Stimulated activated CD4-positive, alpha-beta T cell treated with anti-CD3 and anti-CD28 coated beads, Interleukin-4, amount 100 ng/mL, for 4 hours (primary cell): ENCODE measurements at places on chromosomes 7 and 10.
A peak's percentile ranks its signal among the peaks of the same experiment; 100 is the strongest.

GRCh38 chr10:33376976-33377657 lies 42.6 kb upstream of the NRP1 start:
- DNase-seq: no peak

DNA sequence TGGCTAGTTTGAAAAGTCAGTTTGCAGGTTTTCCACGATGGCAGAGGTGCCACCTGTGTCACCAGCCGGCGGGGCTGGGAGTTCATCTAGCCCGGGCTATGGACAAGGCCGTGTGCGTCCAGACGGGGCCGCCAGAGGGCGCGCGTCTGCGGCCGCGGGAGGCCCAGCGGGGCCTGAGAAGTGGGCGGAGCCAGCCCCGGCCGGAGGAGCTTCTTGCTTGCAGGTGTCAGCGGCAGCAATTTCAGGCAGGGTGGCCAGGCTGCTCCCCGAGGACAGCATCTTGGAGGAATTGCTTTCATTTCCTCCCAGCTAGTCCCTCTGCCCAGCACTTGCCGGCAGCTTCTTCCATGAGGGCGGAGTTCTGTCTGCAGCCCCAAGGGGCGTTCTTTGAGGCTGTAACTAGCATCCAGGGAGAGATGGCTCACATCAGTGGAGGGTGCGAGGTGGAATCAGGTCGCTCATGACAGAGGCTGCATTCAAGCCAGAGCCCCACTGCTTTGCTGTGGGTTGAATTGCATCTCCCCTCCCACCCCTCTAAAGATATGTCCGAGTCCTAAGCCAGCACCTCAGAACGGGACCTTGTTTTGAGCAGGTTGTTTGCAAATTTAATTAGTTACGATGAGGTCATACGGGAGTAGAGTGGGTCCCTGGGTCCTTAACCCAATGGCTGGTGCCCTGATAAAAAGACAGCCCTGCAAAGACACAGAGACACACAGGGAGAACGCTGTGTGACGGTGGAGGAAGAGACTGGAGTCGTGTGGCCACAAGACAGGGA lies 85.9 kb upstream of the MKI67 start:
- peak; percentile 82 for DNase-seq

GRCh38 chr7:15490291-15490690 lies 71.5 kb downstream of the AGMO start:
- no peak for DNase-seq

DNA sequence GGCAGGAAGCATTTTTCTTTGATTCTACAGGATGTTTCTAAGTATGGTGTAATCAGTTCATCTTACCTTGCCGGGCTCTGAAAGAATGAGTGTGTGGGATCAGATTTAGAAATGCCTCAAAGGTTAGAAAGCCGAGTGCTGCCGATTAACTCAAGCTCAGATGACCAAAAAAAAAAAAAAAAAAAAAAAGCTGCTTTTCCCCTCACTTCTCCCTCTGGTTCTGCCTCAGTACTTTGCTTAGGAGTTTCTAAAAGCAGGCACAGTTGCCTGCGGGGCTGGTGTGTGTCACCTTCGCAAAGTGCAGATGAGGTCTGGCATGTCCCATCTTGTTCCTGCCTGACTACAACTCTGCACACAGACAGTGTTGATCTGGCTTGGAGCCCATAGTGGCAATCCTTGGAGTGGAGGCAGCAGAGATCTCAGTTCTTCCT lies 47.0 kb downstream of the KIAA1217 start:
- no peak for DNase-seq

DNA sequence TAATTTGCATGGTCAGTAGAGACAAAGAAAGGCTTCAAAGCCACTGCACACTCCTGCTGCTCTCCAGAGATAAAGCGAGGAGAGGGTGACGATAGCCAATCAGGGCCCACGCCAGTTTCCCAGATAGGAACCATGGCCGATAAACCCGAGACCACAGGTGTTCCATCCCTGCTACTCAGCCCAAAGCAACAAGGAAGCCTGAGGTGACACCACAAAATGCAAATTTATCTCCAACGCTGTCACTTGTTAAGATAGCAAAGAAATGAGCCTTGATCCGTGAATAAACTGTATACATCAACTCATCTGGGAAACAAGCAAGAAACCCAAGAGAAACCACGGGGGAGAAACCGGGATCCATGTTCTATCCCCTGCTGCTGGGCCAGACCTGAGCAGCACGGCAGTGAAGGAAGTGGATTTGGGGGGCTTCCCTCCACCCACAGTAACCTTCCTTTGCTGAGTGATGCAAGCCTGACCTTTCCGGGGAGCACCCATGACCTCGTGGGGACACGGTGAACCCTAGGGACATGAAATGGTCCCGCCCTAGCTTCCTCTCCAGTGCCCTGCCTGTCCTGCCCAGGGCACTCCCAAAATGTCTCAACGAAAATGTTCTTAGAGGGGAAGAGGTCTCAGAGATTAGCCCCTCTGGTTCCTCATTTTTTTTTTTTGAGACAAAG lies 164.6 kb downstream of the PTPRN2 start:
- DNase-seq: no peak

- DNase-seq: no peak
Measured at GRCh38 chr10:80609331-80609730, 71.6 kb downstream of the SH2D4B start.

DNA sequence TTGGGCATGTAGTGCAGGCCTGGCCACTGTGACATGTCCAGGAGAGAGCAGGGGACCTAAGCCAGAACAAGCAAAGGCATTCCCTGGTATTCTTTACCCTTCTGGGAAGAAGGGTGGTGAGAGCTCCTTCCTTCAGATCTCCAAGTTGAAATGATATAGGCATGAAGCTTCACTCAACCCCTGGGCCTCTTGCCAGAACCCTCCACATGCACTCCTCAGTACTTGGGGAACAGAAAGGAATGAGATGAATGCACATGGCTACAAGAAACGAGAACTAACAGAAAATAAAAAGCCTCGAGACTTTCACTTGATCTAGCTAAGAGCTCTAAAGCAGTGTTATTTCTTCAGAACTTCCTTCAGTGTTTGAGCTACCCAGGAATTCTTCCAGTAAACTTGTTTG lies 262.2 kb downstream of the ETV1 start:
- no peak for DNase-seq

DNA sequence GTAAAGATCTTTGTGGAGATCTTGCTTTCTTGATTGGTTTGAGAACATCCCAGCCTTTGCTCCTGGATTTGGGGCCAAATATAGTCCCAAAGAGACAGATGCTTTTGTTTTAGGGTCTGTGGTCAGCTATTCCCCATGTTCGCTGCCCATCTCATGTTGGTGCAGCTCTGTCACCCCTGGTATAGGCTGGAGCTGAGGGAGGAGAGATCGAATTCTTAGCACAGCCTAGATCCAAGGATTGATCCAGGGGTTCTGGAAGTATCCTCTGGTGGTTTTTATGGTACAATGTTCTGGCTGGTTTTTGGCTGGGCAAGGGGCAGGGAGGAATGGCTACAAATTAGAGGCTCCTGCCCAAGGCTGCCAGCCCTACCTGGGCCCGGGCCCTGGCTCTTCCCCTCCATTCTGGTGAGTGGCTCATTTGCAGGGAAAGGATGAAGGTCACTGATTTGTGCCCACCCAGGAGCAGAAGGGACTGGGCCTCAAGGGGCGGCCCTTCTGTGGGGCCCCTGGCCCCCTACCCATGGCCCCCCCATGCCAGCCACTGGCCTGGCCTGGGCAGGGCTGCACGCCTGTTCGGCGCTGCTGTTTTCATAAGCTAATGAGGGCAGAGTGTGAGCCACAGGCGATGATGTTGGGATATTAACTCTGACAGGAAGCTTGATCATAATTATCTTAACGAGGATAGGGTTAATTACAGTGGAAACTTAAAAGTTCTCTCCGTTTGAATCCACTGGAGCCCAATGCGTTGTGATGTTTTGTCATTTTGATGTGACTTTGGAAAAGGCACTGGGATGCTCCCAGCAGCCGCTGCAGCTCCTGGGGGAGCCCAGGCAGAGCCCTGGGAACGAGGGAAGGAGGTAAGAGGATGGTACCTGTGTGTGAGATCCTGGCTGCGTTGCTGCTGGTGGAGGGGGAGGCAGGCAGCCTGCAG lies 600.6 kb downstream of the LRMDA start:
- no peak for DNase-seq

- DNase-seq: no peak
Measured at GRCh38 chr10:55410415-55410885, 609.4 kb upstream of the PCDH15 start.

- no peak for DNase-seq
Measured at GRCh38 chr10:2076528-2076927, 339.2 kb upstream of the ADARB2 start.

- no peak for DNase-seq
Measured at GRCh38 chr7:151880688-151881087, 3.8 kb upstream of the PRKAG2 start.

GRCh38 chr10:118444069-118444468 lies 101.9 kb upstream of the FAM204A start:
- DNase-seq: no peak

DNA sequence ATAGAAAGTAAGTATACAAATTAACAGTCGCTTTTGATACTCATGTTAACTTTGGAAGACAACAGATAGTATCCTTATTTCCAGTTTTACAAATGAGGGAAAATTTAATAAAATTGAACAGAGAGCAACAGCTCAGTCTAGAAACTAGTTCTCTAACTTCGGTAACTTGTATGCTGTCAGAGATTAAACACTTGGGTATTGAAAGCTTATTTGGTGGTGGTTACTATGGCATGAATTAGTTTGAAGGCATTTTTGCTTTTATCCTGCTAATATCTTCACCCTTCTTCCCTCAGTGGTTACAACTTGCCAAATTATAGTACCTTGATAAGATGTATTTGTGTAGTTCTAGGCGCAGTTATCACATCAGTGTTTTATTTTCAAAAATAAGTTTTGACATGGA lies 7.2 kb downstream of the WAC start:
- DNase-seq: no peak

DNA sequence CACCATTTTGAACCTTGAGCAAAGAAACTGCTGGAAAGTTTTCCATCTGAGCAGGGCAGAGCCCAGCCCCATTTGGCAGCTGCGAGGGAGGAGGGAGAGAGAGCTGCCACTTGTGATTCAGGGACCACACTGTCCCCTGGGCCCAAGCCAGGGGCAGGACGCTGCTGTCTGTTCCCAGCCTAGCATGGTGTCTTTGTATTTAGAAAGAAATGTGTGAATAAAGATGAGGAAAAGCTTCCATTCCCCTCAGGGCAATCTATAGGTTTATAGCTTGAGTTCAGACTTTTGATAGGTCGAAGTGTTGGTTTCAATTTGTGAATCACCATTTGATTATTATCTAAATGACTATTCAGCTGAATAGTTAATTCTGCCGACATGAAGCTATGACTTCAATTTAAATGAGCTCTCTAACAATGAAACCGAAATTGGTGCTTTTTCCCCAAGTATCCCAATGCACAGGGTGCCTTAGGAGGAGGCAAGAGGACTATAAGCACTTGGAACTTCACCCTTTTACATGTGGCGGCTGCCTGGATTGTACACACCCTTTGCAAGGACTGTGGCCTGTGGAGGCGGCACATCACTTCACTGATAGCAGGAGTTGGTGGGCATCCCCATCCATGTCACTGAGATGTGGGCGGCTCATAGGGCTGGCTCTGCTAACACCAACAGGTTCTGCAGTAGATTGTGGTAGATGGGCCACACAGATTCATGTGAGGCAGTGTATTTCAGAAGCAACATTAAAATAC lies 223.5 kb downstream of the CCDC3 start:
- no peak for DNase-seq

- DNase-seq: no peak
Measured at GRCh38 chr7:5634107-5634950, 147.1 kb downstream of the RNF216 start.

GRCh38 chr7:86911659-86912058 lies 147.8 kb downstream of the ELAPOR2 start:
- DNase-seq: no peak

- DNase-seq: no peak
Measured at GRCh38 chr7:51313738-51314425, 2.7 kb downstream of the COBL start.

GRCh38 chr10:34854147-34854601 lies 39.1 kb upstream of the PARD3 start:
- DNase-seq: no peak

GRCh38 chr7:142303650-142304049 lies 45.8 kb upstream of the PRSS58 start:
- DNase-seq: no peak

DNA sequence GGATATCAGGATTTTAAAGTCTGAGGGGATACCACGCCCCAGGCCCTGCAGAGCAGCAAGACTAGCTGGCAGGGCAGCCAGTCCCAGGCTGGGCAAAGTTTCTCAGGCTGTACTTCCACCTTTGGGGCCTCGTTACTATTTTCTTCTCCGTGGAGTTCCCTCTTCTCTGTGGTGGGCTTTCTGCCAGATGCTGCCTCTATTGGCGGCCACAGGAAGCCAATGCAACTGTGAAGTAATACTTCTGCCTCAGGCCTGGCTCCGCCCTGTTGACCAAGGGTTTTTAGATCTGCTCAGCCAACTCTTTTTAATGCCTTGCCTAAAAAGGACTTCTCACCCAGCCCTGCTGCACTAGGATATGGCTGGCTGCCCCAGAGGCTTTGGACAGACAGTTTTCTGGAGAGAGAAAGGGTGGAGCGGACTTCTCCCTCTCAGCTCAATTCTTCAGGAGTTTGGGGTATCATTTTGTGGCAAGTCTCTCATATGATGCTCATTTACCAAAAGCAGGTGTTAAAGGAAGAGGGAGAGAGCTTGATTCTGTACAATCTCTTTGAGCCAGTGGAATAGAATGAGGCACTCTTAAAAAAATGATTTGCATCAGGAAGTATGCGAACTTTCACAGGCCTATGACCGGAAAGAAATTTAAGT lies 67.4 kb downstream of the HHEX start:
- no peak for DNase-seq

DNA sequence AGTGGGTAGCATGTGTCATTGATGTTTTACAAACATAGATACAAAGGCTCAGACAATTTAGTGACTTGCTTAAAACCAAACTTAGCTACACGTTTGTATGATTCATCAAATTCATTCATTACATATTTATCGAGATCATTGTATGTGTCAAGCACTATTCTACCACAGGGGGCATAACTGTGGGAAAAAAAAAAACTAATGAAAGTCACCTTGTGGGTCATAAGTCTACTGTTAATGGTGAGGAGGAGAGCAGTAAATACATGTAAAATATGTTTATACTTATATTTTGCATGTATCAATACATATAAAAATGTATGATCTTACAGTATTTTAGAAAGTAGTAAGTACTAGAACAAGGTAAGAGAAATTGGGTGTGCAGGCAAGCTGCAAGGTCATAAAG lies 933.8 kb downstream of the IPMK start:
- no peak for DNase-seq

GRCh38 chr10:66958466-66958865 lies 32.6 kb downstream of the LRRTM3 start:
- DNase-seq: no peak

DNA sequence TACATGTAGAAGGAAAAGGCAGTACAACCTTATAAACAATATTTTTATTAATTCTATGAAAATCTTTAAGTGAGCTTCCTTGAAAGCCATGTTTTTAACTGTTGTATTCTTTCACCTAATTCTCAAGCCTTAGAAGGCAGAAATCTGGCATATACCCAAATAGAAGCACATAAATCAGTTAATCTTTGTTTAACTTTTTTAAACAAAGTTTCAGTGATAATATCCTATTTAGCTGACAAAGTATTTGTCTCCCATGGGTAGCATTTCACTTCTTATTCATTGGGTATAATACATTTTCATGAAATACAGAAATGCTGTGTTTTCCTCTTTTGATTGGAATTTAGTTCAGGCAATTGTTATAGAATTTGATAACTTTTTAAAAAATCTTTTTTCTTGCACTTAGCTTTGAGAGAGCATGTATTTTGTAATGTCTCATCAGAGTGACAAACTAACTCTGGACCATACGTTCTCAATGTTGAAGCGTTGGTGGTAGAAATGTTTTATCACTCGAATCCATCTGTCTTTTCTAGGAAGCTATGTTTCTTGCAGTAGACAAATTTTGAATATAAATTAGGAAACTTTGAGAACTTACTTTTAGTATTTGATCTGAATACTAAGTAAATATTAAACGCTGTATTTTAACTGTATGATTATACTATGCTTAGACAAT lies 78.1 kb downstream of the CREM start:
- DNase-seq: no peak
